ENCODE measurements at places on chromosomes 11 and 22.

DNA sequence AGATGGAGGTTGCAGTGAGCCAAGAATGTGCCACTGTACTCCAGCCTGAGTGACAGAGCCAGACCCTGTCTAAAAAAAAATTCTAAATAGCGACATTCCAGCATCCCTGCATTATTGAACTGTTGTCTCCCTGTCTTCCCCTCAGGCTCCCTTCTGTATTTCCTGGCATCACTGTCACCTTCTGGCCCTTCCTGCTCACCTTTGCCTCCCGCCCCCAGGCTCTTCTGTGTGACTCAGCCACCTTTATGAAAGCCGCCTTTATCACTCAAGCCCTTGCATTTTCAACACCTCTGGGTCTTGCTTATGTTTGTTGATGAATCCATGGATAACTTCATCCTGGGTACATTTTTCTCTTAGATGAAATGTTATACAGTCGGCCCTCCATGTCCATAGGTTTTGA, 21.1 kb downstream of the UBASH3B start:
- no peak for DNase-seq

DNA sequence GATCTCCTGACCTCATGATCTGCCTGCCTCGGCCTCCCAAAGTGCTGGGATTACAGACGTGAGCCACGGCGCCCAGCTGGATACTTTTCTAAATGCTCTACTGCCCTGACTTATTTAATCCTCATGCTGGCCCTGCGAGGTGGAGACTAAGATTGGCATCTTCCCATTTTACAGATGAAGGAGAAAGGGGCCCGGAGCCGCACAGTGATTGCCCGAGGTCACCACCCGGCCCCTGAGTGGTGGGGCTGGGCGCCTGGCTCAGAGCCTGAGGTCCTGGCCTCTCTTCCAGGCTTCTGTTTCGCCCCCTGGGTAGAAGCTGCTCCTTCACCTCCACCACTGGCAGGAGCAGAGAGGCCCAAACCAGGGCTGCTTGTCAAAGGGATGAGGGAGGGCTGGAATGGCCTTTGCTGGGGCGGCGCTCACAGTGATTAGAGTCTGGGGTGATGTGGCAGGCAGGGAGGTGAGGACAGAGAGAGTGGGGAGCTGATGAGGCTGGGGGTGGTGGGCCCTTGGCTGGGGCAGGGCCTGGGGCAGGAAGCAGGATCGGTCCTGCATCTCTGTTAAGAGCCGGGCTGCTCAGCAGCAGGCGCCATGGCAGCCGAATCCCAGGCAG, 15.4 kb upstream of the MPPED1 start:
- DNase-seq, result no peak

DNA sequence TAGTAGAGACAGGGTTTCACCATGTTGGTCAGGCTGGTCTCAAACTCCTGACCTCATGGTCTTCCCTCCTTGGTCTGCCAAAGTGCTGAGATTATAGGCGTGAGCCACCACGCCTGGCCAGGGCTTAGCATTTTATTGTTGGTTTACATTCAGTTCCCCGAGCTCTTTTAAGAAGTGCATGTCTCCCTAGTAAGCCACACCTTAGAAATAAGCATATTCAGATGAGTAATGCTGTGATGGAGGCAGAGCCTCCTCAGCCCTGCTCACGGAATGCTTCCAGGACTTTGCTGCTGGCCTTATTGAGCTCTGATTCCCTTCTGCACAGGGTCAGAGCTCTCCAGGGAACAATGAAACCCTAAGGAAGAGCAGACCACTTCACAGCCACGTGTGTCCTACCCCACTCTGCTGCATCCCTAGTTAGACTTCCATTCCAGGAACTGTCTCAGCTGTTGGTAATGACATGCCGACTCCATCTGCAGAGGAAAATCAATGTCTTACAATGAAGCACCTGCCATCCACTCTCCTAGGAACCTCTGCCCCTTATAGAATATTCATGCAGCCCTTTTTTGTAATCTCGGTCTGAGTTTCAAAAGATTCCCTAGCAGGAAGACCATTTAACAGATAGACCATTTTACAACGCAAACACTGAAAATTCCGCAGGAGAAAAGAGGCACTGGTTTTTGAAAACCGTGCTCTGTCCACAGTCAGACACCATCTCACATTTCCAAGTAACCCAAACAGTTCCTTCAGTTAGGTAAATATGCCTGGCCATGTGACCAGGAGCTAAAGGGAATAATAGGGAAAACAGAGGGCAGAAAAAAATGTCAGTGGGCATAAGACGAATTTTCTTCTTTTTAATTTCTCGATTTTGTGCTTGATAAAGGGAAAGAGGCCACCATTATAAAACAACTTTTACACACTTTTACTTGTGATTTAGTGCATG, 1.7 kb upstream of the JAM3 start:
- peak; percentile 39 for DNase-seq

DNA sequence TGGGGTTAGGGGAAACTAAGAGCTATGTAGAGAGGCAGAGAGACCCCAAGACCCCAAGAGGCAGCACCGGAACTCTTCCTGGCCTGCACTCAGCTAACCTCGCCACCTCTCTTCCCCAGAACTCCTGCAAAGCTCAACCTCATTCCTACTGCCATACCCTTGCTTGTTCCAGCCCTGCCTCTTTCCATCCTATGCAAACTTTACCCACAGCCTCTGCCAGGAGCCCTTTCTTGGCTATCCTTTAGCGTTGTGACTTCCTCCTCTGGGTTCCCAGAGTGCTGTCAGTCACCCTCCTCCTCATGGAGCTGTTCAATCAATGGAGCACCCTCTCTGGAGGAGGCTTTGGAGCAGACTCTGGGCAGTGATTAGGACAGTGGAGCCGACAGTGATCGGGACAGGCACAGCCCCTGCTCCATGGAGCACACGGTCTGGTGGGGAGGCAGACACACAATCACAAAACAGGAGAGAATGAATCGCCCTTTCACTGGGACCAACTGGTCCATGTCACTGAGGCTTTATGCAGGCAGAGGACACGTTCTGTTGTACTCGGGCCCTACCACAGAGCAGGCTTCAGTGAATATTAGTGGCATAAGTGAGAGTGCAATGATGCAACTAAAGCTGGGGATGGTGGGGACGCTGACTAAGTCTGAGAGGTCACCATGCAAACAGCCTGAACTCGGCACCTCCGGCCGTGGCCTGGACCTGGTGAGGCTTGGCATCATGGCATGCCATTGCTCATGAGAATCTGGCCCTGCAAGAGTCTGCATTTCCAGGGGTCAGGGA, 24.6 kb upstream of the P2RY2 start:
- DNase-seq, result no peak

GRCh38 chr22:30333707-30334087, 7.0 kb upstream of the TBC1D10A start:
- no peak for DNase-seq

DNA sequence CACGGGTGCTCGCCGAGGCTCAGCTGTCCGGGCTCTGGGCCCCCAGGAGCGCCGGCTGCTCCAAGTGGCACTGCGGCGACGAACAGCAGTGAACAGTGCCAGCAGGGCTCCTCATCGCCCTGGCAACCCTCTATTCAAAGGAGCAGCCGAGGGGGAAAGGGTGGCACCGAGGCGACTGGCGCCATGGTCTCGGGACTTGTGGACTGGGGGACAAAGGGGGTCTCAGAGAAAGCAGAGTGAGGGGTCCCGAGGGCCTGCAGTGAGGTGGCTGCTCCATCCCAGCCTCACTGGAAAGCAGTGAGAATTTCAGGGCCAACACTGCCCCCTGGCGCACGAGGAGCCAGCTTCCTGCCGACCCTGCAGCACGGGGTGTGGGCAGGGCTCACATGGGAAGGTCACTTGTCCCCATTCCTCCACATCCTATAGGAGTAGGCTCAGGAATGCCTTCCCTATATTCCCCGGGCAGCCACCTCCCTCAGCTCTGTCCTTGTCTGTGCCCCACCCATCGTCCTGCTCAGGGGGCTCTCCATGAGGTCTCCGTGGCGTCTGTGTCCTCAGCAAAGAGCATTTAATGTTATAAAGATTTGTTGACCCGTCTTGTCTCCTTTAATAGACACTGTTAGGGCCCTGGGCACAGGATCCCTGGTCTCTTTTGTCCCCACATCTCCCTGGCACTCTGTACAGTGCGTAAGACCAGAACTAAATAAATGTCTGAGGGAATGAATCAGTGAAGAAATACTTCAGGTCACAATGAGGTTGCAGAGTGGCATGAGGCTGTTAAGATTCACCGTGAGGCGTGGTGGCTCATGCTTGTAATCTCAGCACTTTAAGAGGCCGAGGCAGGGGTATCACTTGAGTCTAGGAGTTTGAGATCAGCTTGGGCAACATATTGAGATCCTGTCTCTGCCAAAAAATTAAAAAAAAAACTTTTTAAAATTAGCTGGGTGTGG, 26.4 kb downstream of the LRFN4 start:
- peak; percentile 83 for DNase-seq

GRCh38 chr11:44738791-44739190, 12.0 kb downstream of the TSPAN18 start:
- DNase-seq, result no peak

DNA sequence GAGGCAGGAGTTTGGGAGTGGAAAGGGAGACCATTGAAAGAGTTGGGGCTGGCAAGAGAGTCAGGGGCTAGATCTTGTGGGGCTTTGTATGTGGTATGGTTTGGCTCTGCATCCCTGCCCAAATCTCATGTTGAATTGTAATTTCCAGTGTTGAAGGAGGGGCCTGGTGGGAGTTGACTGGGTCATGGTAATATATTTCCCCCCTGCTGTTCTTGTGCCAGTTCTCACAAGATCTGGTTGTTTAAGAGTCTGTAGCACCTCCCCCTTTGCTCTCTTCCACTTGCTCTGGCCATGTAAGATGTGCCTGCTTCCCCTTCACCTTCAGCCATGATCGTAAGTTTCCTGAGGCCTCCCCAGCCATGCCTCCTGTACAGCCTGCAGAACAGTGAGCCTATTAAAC, 10.1 kb upstream of the RAB3IL1 start:
- no peak for DNase-seq

GRCh38 chr11:61851113-61851899, 23.2 kb downstream of the FADS2 start:
- no peak for DNase-seq

- DNase-seq, result no peak
Observed at GRCh38 chr22:41578114-41578513, 11.5 kb downstream of the PMM1 start.

- DNase-seq, result no peak
Observed at GRCh38 chr11:32052215-32052614, 38.7 kb upstream of the RCN1 start.

Data from SHP77 (cell line).